ENCODE measurements at places on chromosomes 4 and X.

GRCh38 chrX:98605941-98606340, 1722.2 kb downstream of the RPA4 start:
- DNase-seq, result no peak

DNA sequence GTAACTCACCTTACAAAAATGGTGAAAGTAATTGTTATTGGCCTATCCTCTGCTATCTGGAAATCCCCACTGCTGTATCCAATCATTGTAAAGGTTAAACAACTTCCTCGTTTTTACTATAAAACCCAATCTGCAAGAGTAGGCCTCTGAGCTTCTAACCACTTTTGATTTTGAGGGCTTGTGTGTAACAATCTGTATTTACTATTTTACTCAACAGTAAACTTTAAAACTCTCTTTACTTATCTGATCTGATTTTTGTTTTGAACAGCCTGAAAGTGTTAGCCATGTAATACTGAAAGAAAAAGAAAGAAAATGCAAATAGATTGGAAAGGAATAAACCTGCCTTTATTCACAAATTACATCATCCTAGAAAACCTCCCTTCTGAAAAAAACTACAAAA, 63.1 kb downstream of the SLC10A7 start:
- no peak for DNase-seq

DNA sequence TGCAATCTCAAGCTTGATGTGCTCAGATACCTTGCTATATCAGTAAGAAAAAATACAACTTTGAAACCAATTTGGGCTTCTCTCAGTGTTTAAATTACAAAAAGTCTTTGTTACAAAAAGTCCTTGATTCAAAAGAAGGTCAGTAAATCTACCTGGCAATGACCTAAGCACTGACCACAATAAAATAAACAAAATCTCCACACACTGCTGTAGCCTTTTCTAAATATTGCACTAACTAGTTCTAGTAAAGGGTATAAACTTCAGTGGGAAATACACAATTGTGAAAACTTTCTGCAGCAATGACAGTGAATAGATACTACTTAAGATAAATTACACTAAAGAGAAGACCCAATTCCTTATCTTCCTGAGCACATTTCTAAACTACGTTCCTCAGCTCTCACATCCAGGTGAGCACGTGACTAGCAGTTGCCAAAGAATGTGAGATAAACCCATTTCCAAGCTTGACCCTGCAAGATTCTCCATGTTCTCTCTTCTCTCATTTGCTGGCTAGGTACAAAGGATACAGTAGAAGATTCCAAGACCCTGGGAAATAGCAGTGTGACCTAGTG, 81.4 kb upstream of the GPR34 start:
- DNase-seq, result no peak

- no peak for DNase-seq
Observed at GRCh38 chrX:153517423-153517822, at the start of gene ATP2B3. TSS of gene ATP2B3 (plus strand) at chrX:153517642. CDS start at chrX:153536248, 18,606 bp downstream.

DNA sequence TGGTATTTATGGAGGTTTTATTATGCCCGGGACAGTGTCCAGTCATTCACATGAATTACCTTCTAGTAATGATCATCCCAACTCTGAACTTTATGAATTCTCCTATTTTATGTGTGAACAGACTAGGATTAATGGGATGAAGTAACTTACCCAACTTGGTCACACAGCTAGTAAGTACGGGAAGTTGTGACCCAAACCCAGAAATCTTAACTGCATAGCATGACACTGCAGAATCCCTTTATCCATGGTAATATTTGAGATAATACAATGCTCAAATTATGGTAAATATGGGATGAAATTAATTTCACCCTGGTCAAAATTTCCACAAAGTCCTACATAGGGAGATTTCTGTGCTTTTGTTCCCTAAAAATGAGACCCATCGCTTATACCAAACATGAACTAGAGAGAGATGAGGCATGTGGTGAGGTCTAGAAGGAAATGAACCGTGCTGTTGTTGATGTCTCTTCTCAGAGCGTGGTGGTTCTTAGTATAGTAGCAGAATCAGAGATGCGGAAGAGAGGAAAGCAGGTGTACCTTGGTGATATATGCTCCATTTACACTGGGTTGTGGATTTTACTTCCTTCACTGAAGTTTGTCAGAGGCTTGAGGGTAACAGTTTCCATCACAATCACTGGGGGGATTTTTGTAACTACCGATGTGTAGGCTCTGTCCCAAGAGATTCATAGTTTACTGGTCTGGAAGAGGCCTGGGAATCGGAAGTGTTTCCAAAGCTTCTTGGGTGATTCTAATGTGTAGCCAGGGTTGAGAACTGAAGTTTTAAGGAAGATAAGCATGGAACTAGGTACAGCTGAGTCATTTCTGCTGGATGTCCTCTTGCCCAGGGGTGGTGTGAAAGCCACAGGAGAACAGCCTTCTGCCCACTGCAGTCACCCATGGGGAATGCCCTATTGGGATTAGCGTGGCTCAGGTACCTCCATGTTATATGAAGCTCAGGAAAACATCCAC, 30.2 kb upstream of the FAM9C start:
- DNase-seq, result no peak

GRCh38 chrX:103101299-103102042, 8.5 kb upstream of the NXF3 start:
- no peak for DNase-seq

- DNase-seq, result peak; percentile 73
Observed at GRCh38 chr4:86043755-86044592, 315.9 kb downstream of the MAPK10 start.

- DNase-seq, result no peak
Observed at GRCh38 chr4:8366601-8367000, 73.9 kb downstream of the ACOX3 start.

- no peak for DNase-seq
Observed at GRCh38 chr4:144650311-144651005, 4.5 kb downstream of the HHIP start.

DNA sequence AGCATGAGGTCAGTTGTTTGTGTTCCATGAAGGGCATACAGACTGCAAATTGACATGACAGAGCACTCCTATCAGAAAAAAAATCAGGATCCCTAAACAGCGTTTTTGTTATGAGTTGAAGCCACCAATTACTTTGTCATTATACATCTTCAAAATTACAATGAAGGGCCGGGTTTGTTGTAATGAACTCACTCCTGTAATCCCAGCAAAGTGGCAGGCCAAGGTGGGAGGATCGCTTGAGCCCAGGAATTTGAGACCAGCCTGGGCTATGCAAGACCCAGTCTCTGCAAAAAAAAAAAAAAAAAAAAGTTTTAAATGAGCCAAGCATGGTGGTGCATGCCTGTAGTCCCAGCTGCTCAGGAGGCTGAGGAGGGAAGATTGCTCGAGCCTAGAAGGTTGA, 3.5 kb upstream of the DCTD start:
- DNase-seq, result no peak

GRCh38 chr4:120071192-120071795, 4.6 kb upstream of the MAD2L1 start:
- DNase-seq, result peak; percentile 79

GRCh38 chr4:98686043-98686707, 27.8 kb upstream of the TSPAN5 start:
- no peak for DNase-seq

GRCh38 chr4:10345381-10345784, 111.8 kb downstream of the ZNF518B start:
- no peak for DNase-seq

GRCh38 chr4:22030307-22030706, 81.7 kb upstream of the KCNIP4 start:
- no peak for DNase-seq

- DNase-seq, result no peak
Observed at GRCh38 chr4:102022343-102022742, 231.8 kb downstream of the BANK1 start.

DNA sequence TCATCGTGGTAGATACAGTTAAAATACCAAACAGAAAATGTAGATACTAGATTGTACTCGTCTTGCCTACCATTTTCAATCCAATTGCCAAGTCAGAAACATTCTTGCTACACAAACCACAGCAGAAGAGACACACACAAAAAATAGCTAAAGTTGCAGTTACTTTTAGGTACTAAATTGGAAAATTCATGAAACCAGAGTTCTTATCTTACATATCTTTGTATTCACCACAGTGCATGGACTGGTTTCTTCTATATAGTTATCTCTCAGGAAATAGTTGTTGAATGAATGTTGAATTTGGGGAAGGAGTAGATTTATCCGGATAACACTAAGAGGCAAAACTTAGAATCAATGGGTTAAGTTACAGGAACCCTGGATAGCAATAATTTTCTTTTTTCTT, 14.2 kb downstream of the COL4A5 start:
- no peak for DNase-seq

- DNase-seq, result no peak
Observed at GRCh38 chr4:20354120-20354519, 102.4 kb downstream of the SLIT2 start.

DNA sequence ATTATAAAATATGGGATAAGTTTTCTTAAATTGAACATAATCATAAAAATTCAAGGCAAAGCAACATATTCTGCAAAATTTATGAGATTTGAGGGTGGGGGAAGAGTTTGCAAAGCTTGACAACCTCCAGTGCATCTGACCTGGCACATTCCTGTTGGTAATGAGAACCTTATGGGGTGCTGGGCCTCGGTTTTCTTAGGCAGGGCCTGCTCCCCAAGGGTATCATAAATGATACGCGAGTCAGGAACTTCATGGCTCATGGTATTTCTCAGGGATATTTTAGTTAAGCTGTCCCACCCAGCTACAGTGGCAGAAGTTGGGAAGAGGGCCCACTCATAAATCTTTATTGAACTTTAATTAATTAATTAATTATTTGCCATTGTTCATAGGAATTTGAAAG, 13.2 kb downstream of the AFF2 start:
- DNase-seq, result no peak

GRCh38 chr4:67460574-67460973, 84.7 kb downstream of the CENPC start:
- DNase-seq, result no peak

GRCh38 chr4:55435141-55435841, 39.5 kb downstream of the TMEM165 start:
- peak; percentile 49 for DNase-seq

DNA sequence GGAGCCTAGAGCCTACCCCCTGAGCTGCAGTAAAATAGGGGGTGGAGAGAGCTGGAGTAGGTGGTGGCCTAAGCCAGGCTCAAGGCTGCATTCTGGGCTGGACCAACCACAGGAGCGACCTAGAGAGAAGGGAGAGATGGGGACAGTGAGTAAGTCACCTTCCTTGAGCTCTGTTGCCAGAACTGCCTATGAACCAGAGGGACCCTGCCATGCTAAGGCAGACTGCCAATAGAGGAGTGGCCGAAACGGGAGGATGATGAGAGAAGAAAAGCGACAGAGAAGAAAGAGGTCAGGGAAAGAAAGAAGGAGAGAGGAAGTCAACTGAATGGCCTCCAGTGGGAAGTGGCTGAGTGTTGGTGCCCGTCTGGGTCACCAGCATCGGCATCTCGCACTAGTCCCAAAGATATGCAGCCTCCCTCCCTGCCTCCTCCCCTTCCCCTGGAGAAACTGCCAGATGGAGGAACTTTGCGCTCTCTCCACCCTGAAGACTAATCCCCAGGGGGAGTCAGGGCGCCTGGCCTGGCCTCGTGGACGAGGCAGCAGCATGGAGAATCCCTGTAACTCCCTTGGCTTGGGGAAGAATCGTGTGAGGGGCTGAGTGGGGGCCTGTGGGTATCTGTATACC, 28.8 kb downstream of the ELF4 start:
- no peak for DNase-seq

DNA sequence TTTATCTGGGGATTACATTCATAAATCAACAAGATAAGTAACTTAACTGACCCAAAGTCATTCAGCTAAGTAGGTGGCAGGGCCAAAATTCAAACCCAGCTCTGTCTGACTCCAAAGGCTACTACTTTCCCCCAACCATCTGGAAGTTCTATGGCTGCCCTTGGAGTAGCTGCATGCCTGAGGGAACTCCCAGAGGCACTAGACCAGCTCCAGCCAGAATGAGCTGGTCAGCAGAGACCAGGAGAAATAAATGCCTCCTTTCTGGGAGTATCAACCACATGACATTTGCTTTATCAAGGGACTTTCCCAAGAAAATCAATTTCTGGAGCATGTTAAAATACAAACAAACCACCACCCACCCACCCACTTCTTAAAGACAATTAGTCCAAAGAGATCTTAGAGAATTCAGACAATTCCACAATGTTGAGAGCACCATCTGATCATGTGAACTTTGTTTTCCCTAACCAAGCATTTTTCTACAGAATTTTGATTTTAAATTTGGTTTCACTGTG, 180.5 kb downstream of the EFHC2 start:
- no peak for DNase-seq

- no peak for DNase-seq
Observed at GRCh38 chrX:9538544-9539045, 73.7 kb downstream of the TBL1X start.

DNA sequence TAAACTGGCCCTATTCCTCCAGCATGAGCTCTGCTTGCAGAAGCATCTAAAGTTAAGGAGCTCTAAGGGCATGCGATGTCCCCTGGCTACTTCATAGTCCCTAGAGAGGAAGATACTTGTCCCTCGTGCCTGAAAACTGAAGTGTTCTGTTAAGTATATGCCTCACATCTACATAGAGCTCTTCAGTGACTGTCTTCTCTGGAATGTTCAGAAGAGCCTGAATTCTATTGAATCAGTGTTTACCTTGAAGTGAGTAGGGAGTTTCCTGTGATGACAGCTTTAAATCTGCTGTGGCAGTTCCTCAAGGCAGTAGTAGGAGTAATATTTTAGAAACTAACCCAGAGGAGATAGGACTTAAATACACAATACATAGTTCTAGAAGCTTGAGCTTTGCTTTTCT, 111.2 kb downstream of the ZNF518B start:
- DNase-seq, result no peak

DNA sequence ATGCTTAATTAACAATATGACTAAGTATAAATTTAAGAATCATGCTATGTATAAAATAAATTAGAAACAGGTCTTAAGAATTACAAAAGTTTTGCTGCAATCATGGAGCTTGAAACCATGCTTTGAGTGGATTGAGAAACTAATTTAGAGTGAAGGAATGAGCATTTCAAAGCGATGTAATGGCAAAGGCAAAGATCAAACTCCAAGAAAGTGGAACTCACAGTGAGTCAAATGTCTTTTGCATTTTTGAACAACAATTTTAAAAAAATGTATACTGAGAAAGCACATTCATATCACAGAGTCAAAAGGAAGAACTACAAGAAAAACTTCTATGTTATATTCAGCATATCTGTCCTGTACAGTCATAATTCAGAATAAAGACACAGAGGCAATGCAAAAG, 6.6 kb downstream of the GPRIN3 start:
- DNase-seq, result no peak

GRCh38 chr4:74206088-74206825, 48.3 kb downstream of the MTHFD2L start:
- DNase-seq, result no peak

- DNase-seq, result no peak
Observed at GRCh38 chr4:185878633-185879032, 66.6 kb upstream of the SORBS2 start.

DNA sequence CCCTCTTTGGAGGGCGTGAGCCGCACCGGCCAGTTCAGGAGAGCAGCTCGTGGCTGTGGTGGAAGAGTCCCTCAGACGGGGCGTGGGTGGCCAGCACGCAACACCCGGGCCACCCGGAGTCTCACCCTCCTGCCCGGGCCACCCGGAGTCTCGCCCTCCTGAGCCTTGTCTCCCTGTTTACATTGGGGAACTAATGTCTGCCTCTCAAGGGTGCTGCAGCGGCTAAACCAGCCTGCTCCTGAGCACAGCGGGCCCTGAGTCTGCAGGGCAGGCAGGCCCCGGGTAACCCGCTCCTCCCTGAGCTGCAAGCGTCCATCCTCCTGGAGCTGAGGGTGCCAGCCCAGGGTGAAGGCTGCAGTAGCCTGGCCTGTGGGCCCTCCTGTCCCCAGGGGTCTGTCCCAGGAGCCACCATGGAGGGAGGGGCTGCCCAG, 3.0 kb downstream of the PDE6B start:
- DNase-seq, result no peak
